ENCODE measurements at places on chromosomes 6 and 20.

DNA sequence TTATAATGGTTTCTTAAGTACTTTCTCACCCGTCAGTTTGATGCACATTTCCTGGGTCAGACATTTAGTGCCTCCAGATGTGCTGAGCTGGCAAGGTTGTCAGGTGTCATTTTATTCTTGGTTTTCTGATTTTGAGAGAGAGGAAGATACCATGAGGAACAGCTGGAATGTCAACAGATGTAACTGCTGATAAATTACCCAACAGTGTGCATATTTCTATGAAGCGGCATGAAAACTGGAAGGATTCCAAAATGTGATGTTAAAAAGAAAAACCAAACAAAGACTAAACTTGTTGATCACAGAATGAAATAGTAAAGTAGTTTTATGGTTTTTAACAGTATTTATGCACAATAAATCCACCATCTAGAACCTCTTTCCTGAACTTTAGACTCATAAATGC, 447.3 kb downstream of the HDGFL1 start:
- DNase-seq = no peak

- DNase-seq = no peak
These were observed 37.3 kb downstream of the KCNB1 start for GRCh38 chr20:49445176-49445575.

- DNase-seq = peak; percentile 39
These were observed 6.1 kb downstream of the SMIM28 start for GRCh38 chr6:138383776-138384175.

DNA sequence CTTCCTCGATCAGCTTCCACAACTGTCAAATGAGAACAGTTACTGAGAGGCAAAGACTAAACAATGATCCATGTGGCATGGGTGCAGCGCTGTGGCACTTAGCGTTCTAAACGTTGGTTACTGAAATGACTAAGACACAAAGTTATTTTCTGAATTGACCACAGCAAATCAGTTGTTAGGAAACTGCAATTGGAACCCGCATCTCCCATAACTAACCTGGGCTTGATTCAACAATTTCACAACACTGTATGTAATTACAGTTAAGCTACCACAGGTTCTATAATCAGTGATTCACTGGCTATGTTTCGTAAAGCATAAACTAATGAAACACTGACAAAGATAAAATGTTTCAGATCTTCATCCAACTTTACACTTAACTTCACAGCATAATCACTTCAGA, 12.5 kb downstream of the WDR27 start:
- DNase-seq = no peak

- DNase-seq = no peak
These were observed 109.3 kb downstream of the DNAH8 start for GRCh38 chr6:38824243-38824894.

DNA sequence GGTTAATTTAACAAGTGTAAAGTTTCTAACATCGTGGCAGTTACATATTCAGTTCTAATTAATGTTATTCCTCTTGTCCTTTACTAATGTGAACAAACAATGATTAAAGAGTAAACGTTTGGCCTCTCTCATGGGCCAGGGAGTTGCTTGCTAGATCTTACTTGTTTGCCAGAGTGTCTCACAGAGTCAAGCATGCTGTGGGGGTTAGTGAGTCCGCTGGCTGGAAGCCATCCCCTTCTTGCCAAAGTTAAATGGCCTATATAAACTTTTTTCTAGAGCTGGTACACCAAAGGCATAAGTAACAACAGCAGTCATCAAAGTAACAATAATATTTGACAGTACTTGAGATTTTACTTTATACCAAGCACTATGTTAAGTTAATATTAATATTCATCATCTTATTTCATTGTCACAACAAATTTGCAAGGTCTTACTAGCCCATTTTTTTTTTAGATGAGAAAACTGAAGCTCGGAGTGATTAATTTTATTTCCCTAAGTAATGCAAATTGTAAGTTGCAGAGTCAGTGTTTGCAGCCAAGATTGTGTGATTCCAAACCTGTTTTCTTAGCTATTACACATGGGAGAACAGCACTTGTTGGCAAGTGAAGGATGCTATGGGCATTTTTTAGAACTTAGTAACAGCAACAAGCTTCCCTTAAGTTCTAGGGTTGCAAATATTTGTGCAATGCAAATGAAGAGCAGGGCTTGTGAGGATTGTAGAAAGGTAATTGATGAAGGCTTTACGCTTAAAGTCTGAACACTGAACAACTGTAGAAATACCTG, 224.5 kb downstream of the RFPL4B start:
- no peak for DNase-seq

DNA sequence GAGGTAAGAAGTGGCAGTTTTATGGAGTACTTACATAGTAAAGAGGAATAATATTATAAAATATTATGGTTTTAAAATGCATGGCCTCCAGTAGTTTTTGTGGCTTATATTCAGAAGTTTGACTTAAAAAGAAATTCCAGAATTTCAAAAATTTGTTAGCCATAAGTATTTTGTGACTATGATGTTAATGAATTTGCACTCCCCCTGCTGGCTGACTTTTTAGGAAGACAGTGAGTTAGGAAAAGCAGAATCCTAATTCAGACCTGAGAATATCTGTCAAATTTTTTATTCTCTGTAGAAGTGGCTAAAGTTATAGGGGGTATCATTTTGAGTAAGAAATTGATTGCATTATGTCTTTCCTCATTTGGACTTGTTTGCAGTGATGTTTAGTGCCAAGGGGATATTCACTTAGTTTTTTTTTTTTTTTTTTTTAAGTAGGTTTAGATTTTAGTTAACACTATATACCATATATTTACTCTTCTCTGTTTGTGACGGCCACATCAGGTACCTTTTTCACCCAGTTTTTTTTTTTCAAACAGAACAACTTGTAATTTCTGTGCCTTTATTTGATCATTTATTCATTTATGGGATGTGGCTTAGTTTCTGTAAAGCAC, 40.8 kb downstream of the ZFAND3 start:
- DNase-seq = no peak

- peak; percentile 96 for DNase-seq
These were observed at the start of gene RAB32 for GRCh38 chr6:146543211-146543939. TSS of gene RAB32 (plus strand) at chr6:146543833. CDS start at chr6:146543872, 39 bp downstream.

DNA sequence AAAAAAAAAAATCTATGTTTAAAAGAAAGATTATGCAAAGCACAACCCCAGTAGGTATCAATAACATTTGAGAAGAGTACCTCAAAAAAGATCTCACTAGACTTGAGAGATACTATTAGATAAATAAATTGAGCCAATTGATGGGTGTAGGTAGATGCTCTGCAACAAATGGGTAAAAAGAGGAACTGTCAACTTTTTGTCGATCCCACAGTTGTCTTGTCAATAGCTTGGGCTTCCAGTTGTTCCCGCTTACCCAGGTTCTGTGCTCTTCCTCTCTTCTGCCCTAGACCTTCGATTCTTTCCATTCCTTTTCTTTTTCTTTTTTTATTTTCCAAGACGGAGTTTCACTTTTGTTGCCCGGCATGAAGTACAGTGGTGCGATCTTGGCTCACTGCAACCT, 226.9 kb downstream of the SOX4 start:
- DNase-seq = no peak

DNA sequence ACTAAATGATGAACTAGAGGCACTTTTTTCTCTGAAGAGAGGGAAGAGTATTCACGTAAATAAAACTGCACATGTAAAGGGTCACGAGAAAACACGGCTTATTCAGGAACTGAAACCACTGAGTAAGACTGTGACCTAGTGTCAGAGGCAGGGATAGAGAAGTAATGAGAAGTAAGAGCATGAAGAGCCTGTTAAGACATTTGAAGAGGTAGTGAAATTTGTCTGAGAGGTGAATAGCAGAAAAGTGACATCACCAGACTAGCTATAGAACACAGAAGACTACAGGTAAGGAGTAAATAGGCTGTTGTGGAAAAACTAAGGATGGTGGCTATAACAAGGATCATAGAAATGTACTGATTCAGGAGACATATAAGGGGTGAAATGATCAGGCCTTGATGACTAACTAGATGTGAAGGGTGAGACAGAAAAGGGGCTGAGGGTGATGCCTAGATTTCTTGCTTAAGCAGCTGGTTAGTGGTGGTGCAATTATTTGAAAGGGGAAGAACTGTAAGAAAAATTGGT, 76.8 kb downstream of the REV3L start:
- no peak for DNase-seq

- DNase-seq = no peak
These were observed 136.1 kb downstream of the TFAP2A start for GRCh38 chr6:10278746-10279145.

- no peak for DNase-seq
These were observed 70.5 kb downstream of the CNKSR3 start for GRCh38 chr6:154440022-154440421.

GRCh38 chr6:135759831-135760230, 91.7 kb upstream of the PDE7B start:
- no peak for DNase-seq

GRCh38 chr6:32442977-32443552, 3.4 kb downstream of the HLA-DRA start:
- no peak for DNase-seq

DNA sequence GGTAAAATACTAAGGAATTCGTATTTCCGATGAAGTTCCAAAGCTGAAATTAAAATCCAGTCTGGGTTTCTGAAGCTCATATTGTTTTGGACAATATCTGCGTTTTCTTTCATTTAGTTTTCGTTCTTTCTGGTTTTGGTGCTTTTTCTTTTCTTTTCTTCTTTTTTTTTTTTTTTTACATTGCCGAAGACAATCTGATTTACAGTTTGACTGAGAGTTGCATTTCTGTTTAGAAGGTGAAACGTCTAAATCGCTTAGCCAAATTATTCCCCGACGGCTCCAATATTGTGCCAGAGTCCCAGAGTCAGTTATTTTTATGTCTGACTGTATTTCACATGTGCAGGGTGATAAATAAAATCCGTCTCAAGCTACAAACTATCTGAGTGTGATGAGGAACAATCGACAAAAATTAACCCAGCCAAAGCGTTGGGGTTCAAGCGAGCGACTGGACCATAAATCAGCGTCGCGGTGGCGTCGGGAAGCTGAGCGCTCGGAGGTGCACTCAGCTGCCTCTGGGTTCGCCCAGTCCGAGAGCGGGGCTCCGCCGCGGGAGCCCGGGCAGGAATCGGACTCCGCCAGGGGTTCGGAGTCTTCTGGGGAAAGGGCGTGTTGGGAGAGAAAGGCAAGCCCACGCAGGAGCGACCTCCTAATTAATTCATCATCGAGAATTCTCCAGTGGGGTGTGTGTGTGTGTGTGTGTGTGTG, 8.2 kb upstream of the TBX18 start:
- no peak for DNase-seq

GRCh38 chr6:68975816-68976215, 340.7 kb downstream of the ADGRB3 start:
- no peak for DNase-seq

DNA sequence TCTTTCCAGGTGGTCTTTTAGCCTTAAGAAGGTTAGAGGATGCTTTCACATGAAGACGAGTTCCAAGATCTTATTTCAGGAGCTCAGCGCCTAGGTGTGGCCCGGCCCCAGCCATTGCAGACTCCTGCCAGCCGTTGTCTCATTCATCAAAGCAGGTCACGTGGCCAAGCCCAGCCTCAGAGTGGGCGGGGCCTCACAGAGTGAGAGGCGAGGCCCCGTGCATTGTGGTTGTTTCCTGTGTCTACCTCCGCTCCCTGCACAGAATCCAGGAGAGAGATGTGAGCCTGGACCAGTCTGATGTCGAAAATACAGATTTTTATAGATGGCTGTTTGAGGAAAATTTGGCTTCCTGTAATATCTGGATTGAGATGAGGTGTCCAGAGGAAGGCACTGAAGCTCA, 49.2 kb upstream of the CST5 start:
- peak; percentile 77 for DNase-seq

- no peak for DNase-seq
These were observed 58.6 kb downstream of the CPNE5 start for GRCh38 chr6:36780442-36781177.

- DNase-seq = no peak
These were observed 2.9 kb downstream of the SDC4 start for GRCh38 chr20:45345104-45345936.

DNA sequence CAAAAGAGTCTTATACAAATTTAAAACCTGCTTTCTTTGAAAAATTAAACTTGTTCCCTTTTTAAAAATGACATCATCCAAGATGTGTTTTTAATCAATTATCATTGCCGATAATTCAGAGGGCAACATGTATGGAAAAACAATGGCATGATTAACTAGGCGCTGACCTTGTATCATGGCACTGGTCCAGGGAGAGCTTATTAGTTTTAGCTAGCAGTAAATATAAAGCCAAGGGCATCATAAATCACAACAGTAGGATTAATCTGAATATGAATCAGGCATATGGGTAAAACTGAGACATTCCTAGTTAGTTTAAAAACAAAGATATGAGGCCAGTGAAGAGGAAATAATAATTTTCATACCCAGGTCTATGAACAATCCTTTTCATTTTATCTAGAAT, 374.0 kb downstream of the HDGFL1 start:
- DNase-seq = no peak

DNA sequence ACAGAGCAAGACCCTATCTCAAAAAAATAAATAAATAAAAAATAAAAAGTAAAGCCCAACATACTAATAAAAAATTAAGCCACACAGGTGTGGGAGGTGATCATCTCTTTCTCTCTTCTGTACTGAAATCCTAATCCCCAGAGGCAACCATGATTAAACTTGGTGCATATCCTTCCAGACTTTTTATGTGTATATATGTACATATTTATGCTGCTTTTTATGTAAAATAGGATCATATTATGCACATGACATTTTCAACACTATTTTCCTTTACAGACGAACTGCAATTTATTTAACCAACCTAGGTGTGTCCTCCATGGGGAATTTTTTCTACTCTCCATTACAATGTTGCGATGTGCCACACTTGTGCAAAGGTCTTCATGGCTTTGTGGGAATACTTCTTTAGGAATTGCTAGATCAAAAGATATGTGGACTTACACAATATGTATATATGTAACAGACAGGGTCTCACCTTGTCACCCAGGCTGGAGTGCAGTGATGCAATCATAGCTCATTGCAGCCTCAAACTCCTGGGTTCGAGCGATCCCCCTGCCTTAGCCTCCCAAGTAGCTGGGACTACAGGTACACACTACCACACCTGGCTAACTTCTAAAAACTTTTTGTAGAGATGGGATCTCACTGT, 23.7 kb downstream of the RMND1 start:
- DNase-seq = no peak

DNA sequence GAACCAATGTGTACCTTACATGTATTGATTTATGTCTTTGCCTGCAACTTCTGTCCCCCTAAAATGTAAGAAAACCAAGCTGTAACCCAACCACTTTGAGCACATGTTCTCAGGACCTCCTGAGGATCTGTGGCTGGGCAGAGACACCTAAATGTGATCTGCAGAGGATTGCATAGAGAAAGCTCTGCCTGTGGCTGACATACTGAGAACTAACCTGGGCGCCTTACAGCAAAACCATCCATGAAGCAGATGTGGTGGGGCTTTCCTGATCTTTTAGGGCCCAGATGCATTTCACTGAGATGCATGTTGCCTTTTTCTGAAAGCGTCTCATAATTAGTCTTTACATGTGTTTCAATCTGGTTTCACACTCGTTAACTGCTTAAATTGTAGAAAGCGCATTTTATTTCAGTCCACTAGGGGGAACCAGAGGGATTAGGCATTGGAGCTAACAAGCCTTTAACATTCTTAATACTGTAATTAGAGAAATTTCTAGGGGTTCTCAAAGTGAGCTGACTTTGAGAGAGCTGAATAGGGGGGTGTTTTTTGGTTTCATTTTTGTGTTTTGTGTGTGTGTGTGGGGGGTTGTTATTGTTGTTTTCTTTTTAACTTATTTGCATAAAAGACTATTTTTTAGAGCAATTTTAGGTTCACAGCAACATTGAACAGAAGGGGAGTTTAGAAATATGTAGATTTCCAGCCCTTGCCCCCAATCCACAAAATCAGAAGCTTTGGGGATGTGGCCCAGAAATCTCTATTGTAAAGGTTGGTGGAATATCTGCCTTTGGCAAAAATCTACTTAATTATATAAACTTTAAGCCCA, 50.9 kb upstream of the FAM184A start:
- DNase-seq = peak; percentile 5
